ENCODE measurements at places on chromosomes 13 and 19.

DNA sequence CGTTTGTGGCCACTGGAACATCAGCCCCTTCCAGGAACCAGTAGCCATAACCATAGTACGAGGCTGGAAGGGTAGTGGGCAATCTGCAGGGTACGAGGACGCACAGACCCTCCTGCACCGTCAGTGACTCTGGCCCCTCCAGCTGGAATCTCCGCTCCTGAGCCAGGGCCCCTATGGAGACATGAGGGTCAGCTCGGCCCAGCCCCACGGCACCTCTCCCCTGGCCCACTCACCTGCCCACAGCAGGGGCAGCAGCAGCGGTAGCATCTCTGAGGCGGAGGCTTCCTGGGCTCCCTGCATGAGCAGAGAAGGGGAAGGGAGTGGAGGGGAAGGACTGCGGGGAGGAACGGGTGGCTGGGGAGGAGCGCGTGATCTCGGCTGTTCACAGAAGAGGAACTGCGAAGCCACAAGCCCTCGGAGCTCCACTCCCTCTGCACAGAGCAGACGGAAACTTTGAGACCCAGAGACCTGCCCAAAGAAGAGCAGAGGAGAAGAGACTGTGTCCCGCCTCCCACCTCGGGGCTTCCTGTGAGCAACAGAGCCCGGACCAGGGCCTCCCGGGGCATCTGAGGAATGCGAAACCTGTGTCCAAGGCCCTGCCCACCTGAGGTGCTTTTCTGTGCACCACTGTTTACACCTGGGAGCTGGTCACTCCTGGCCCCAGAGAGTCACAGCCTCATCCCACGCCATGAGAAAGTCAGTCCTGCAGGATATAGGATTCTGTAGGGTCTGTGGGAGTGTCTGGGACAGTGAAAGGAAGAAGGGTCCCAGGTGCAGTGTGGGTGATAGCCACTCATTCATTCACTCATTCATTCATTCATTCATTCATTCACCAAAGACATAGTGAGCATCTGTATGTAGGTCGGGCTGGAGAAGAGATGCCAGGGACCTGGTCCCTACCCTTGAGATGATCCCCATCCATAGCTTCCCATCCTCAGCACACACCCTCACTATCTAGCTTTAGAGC lies at the start of gene SIGLEC6:
SIGLEC6 (minus strand) TSS at position 322 of the 967 bp plus-strand sequence; CDS start at position 300, 22 bp downstream.
- no peak for DNase-seq

GRCh38 chr13:68714292-68714691 lies 1393.3 kb upstream of the ATXN8OS start:
- DNase-seq: no peak

DNA sequence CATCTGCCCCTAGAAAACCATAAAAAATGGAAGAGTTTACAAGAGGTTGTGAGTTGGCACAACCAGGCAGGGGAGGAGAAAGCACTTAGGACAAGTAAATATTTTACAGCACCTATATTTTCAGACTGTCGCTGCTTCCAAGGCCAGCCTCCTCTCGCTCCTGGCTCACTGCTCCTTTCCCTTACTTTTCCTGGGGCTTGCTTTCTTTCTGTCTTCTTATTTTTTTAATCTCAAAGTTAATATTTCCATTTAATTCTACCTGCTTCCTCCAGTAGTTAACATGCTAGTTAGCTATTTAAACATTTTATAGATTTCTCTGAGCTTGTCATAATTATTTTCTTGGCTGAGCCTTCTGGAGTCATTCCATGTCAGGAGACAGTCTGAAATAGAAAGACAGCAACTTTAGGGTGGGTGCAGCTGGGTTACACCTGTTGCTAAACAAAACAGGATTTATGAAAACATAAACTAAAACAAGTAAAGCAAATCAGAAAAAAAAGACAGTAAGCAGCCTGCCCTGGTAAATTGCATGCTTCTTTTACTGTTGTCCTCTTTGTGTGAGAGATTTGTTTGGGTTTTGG lies 330.1 kb downstream of the DLEU7 start:
- DNase-seq: no peak

GRCh38 chr19:3464587-3465235 lies 15.6 kb downstream of the SMIM24 start:
- no peak for DNase-seq

DNA sequence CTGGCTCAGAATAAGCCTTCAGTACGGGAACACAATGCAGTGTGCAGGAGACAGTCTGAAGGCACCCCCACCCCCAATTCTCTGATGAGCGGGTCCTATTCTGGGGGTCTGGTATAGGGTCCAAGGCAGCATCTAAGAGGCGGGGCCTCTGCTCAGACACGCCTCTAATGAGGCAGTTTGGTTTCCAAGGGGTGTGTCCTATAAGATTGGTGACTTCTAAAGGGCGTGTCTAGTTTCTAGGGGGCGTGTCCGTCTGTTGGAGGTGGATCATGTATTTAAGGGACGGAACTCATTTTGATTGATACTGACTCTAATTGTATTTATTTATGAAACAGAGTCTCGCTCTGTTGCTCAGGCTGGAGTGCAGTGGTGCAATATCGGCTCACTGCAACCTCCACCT lies 8.7 kb downstream of the FIZ1 start:
- DNase-seq: peak; percentile 47

DNA sequence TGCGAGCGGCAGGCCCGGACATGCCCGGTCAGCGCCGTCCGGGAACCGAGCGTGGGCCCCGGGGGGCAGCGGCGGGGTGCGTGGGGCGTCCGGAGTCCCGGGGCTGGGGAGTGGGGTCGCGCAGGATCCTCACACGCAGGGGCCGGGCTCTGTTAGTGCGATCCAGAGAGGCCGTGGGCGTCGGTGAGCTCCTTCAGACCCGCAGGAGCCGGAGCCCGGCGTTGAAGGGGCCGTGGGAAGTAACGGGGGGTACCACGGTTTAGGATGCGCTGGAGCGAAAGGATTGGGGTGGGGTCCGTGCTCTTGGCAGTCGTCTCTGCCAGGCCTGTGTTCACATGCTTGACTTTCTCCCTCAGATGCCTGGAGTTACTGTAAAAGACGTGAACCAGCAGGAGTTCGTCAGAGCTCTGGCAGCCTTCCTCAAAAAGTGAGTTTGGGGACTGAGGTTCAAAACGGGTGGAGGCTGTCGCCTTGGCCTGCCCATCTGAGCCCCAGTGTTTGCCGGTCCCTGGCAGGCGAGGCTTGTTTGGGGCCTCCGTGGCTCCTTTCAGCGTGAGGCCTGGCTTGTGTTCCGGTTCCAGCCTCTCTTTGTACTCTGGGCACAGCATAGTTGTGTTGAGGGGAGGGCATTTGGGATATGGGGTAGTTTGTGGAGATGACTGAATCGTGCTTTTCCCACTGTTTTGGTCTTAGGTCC lies 512 bp downstream of the RPS19 start:
- DNase-seq: no peak

Data from NCI-H748 treated with DMSO at 0.1 percent for 48 hours (cell line).